ENCODE measurements at places on chromosomes 7 and 10.

DNA sequence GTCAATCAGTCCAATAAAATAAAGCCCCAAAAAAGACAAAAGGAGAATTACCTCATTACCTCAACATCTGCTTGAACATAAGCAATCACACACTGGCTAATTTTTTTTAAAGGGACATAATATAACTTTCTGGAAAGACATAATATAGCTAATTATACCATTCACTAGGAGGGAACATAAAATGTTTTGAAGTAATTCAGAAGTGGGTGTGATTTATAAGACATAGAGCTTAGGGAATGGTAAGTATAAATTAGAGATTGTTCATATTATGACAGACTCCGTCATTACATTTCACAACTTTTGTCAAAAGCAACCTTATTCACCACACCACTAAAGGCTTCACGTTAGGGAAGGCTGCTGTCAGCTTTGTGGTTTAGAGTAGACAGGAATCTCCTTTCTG is 3.8 kb downstream of the SHTN1 start:
- DNase-seq: no peak

GRCh38 chr7:37732253-37732652 is 48.7 kb downstream of the GPR141 start:
- DNase-seq: no peak

DNA sequence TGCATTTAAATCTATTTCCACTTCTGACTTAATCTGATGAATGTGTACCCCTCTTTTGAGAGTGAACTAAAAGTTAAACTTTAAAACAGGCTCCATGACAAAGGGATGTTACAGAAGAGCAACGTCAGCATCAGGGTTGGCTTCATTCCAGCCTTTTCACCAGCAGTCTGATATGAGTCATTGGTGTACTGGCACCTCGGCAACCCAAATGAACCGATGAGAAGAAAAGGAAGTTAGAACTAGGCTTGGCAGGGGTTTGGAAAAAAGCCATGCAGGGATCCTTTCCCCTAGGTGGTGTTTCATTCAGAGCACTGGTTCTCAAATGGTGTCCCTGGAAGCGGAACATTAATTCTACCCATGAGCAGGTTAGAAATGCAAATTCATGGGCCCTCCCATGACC is 53.6 kb downstream of the SEC61G start:
- no peak for DNase-seq

DNA sequence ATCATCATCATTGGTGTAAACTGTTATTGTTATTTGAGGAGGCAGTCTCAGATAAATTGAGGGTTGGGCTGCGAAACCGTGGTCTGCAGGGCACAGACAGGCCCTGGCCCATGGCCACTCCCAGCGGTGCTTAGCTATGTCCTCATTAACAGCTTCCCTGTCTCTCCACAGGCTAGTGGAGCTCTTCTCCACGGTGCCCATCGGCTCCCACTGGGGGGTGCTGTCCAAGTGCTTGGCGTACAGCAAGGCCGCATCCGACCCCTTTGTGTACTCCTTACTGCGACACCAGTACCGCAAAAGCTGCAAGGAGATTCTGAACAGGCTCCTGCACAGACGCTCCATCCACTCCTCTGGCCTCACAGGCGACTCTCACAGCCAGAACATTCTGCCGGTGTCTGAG is 21.6 kb downstream of the GPR26 start:
- no peak for DNase-seq

GRCh38 chr10:120571266-120571665 is 114.2 kb downstream of the PLPP4 start:
- no peak for DNase-seq

Data from activated CD4-positive, CD25-positive, alpha-beta regulatory T cell treated with anti-CD3 and anti-CD28 coated beads, Interleukin-2, amount 50 U/mL, for 72 hours (primary cell).